ENCODE measurements at places on chromosomes 4 and X.

- DNase-seq: no peak
Observed at GRCh38 chrX:35339796-35340195, 397.2 kb downstream of the FAM47B start.

DNA sequence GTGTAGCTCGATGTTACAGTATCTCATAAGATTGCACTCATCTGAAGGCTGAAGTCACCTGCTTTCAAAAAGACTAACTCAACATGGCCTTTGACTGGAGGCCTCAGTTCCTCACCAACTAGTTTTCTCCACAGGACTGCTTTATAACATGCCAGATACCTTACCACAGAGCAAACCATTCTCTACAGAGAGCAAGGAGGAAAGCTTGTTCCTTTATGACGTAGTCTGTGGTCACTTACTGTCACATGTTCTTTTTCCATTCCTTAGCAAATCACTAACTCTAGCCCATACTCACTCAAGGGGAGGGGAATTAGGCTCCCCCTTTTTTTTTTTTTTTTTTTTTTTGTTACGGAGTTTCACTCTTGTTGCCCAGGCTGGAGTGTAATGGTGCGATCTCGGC, 3.2 kb downstream of the THAP9 start:
- DNase-seq: no peak

DNA sequence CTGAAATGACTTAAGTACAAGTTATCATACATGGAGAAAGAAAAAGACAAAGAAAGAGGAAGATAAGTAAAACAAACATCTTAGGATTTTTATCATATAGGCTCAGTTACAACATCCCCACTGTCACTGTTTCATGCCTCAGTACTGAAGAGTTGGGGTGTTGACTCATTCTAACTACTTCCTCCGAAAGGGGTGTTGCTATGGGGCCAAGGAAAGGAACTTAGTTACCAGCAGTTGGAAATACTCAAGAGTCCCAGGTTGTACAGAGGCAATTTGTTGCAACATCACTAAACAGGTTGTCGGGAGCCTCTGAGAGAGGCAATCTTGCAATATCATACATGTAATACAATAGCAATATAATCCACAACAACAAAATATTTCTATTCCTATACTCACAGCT, 1264.7 kb downstream of the PCDH7 start:
- no peak for DNase-seq

DNA sequence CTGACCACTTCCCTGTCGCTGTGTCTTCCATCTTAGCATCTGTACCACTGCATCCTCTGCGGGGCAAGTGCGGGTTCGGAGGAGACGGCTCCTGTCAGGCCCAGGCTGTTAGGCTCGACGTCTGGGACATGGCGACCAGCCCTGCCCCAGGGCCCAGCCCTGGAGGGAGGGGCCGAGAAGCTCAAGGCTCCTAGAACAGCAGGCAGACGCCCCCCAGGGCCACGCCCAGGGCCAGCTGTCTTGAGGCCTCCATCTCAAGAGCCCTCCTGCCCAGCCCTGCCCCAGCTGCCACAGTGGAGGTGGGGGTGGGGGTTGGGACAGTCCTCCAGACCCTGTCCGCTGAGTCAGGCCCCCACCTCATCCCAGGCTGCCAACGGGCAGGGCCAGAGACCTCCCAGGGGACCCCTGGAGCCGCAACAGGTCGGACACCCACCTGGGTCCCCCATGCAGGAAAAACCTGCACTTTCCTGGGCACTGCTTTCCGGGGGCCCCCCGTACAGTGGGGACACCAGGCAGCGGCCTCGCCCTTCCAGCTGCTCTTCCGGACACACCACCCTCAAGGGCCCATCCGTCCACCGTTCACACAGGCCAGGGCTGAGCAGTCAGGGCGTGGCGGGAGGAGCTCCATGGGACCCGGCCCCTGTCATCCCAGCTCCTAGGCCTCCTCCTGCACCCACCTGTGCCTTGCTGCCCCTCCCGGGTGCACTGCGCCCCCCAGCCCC, 83.1 kb downstream of the FAM53A start:
- no peak for DNase-seq

DNA sequence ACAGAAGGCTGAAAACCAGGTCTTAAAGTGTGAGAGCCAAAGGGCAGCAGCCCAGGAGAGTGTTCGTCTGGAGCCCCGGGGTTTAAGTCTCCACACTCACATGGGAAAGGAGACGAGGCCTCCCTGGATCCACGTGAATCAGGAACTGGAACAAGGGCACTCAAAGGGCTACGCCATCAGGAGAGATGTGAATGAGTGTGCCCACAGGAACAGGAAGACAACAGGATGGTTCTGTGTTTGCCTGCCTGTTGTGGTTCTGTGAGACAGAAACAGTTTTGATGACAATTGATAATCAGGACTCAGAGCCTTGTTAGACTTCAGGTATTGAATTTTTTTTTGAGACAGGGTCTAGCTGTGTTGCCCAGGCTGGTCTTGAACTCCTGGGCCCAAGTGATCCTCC, 4.9 kb upstream of the CTBP1 start:
- no peak for DNase-seq

- DNase-seq: peak; percentile 55
Observed at GRCh38 chr4:152309418-152309817, 226.5 kb downstream of the FBXW7 start.

DNA sequence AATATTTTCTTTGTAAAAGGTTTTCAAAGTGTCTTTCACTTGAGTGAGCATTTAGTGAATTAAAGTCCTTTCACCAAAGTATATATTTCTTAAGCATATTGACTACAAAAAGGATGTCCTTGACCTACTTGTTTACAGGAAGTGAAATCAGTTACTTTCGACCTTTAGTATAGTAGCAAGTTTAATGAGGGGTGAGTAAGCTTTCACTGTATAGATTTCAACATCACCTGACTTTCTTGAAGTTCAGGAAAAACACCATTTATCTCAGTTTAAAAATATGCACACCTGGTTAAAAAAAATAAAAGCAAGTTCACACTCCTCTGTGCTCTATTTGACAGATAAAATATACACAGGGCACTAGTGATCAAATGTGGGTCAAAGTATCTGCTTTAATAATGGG, 88.1 kb downstream of the CCSER1 start:
- no peak for DNase-seq

- no peak for DNase-seq
Observed at GRCh38 chr4:134243742-134244713, 42.4 kb upstream of the PABPC4L start.

DNA sequence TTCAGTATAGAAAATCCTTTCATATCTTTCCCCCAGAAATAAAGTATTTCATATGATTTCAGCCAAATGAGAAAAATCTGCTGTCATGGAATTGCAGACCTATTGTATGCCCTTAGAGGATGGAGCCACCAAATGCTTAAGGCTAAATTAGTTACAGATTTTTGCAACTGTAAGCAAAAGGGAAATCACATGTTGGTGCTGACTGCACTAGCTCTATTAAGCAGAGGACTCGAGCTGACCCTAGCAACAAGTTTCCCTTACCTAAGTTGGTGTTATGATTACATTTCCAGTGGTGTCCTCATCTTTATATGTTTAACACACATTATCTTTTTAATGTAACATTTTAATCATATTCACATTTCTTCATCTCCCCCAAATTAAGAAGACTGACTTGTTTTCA, 58.3 kb upstream of the DOCK11 start:
- DNase-seq: no peak

GRCh38 chrX:18394477-18394876, 30.9 kb upstream of the CDKL5 start:
- DNase-seq: no peak

- peak; percentile 0 for DNase-seq
Observed at GRCh38 chr4:113049421-113050370, at the start of gene ANK2. ANK2 (plus strand) TSS chr4:113049653; CDS start chr4:113049729, 76 bp downstream.

- peak; percentile 30 for DNase-seq
Observed at GRCh38 chrX:155094468-155095061, 23.3 kb downstream of the BRCC3 start.

DNA sequence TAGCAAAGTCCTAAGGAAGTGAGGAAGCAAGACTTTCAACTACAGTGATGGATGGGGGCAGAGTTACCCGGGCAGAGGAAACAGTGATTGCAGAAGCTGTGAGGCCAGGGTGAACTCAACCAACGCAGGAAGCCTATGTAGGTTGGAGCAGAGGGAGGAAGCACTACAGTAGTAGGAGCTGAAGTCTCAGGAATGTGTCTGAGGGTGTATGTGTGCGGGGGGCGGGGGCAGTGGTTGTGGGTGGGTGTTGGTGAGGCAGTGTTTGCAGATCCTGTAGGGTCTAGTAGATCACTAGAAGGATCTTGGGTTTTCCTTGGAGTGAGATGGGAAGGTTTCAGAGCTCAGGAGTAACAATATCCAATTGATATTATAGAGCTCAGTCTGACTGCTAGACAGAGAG, 9.9 kb upstream of the MID1 start:
- DNase-seq: no peak

DNA sequence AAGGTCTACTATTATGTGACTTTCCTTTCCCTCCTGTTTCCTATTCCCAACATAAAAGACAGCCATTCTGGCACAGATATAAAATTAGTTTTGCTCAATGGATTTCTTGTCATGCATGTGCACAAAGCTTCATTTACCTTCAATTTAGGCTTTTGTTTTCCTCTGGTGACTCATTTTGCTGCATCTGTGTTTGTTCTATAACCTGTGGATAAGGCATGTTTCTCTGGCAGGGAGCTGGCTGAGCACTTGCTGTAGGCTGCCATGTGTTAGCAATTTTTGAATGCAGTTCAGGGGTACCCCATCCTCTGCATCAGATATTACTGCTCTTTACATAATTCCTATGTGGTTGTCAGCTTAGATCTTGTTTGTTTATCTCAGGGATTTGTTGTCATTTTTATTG, 202.8 kb upstream of the GRID2 start:
- no peak for DNase-seq

- DNase-seq: no peak
Observed at GRCh38 chr4:153542834-153543233, 76.7 kb downstream of the TMEM131L start.

DNA sequence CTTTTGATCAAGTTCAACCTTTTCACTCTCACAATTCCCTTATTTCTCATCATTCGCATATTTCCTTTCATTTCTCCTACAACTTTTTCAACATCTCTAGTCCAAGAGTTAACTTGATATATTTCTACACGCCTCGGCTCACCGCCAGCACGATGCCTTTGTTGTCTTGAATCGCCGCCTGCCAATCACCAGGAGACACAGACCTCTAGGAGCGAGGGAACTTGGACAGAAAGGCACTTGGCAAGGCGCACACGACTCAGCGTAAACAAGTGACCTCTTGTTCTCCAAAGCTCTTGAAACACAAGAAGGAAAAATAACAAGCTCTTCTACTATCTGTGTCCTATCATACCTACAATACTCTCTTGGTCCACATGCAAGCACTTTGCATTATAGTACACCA, 27.1 kb upstream of the RBMX start:
- no peak for DNase-seq

DNA sequence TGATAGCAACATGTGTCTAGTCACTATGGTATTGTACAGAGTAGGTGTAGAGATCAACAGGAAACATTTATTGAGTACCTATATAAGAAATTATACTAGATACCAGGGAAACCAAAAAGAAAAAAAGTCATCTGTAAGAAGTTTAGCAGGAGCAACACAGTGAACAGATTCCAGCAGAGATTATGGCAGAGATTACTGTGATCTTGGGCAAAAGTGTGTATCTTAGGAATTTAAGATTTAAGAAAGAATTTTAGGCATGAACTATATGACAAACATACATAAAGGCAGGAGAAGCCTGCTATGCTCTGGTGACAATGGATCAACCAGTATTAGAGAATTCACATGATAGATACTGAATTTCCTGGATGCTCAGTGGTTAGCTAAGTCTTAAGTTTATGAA, 37.9 kb downstream of the SNCA start:
- no peak for DNase-seq

GRCh38 chr4:108172231-108172752, 3.6 kb upstream of the LEF1 start:
- no peak for DNase-seq

DNA sequence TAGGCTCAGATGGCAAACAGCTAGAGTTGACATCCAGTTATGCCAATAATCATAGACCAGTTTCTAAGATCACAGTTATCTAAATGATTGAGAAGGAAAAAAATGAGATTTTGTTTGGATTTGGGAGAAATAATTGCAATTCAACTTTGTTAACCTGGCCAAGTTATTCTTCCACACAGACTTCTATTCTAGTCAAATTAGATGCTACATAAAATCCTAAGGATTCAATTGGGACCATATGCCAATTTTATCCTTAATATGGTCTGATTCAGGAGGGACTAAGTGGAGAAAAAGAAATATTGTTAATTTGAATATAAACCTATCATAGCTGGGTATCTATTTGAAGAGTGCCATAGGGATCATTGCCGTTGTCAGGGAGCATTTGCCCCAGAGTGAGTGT, 178.3 kb upstream of the SLC7A11 start:
- DNase-seq: no peak

- DNase-seq: no peak
Observed at GRCh38 chr4:70518716-70519115, 347 bp downstream of the AMTN start.

- no peak for DNase-seq
Observed at GRCh38 chr4:4864940-4865704, 5.7 kb downstream of the MSX1 start.

GRCh38 chrX:17662391-17662790, 74.9 kb upstream of the SCML1 start:
- no peak for DNase-seq

DNA sequence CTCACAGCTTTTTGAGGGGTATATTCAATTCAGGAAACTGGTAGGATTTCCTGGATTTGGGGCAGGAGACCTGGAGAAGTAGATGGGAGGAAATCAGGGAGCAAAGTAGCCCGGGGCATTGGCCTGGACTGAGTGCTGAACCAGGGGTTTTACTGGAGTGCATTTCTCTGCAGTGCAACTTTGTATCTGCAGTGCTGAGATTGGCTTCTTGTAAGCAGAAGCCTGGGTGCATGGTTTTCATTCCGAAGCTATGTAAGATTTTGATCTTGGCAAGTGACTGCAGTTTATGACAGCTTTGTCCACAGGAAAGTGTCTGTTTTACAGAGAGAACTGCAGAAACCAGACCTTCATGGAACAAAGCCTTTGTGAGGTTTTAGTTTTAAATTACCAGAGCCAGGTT, 158.3 kb downstream of the SPCS3 start:
- peak; percentile 79 for DNase-seq

DNA sequence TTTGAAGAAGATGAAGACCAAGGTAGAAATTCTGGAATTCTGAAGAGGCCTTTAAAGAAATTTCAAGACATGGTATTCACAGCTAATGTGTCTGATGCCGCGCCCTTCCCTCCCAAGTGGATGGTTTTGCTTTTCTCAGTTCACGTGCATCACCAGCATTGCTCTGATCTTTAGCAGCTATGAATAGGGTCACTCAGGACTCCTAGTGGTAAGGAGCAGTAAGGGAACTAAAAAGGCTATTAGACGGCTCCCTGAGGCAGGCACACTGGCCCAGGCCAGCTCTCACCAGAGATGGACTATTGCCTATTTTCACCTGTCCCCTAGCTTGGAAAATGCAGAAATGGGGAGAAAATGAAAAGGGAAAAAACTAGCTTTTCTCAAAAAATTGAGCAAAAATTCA, 447.5 kb upstream of the RASGEF1B start:
- DNase-seq: peak; percentile 0

DNA sequence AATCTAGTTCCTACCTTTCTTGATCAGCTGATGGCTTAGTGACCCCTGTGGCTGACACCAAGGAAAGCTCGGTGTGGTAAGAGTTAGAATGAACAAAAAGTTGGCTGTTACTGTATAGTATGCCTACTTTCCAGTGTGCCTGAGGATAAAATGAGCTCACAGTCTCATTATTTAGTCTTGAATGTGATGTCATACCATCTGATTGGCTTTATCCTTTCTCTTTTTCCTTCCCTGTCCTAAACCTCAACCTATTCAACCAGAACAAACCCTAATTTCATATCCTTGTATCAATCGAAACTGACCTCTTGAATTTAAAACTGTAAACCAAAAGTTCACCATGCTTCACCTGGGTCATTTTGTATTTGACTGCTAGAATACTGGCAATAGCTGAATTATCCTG, 156.4 kb downstream of the PPARGC1A start:
- DNase-seq: no peak
